Mucosa of descending colon (tissue), 3 donors: ENCODE measurements at places on chromosomes 16 and 17.
A peak's percentile ranks its signal among the peaks of the same experiment; 100 is the strongest.

- no peak for DNase-seq
These were observed 2.2 kb upstream of the UQCRC2 start for GRCh38 chr16:21950782-21951521.

DNA sequence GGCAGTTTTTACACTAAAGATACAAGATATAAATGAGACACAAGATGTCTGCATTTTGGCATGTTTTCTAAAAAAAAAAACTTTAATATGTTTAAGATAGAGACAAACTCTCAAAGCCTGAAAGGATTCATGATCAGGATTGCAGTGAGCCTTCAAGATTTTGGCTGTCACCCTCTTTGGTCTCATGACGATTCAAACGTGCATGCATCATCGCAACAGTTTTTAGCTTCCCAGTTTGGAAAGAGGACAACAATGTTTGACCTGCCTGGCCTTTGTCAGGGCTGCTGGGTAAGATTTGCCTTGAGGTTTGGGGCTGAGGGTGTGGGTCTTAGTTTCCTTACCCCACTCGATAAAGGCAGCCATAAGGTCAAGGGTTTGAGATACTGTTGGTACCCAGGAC is 134.1 kb downstream of the RGS9 start:
- no peak for DNase-seq

DNA sequence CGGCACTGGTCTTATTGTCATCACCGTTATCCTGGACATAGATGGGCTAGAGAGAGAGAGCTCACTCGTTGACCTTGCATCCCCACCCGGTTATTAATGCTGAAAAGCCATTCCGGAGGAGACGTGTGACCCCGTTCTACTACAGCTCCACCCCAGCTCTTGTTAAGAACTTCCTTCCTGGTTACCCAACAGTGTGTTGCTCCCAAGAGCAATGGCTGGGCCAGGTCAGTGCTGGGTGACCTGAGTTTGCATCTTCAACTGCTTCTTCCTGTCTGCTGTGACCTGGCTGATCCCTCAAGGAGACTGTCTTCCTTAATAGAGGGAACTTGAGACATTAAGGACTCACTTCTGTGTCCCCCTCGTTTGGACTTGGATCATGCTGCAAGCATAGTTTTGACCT is 96.1 kb upstream of the SDK2 start:
- no peak for DNase-seq

GRCh38 chr17:76414334-76415295 is 30.2 kb downstream of the SPHK1 start:
- no peak for DNase-seq

DNA sequence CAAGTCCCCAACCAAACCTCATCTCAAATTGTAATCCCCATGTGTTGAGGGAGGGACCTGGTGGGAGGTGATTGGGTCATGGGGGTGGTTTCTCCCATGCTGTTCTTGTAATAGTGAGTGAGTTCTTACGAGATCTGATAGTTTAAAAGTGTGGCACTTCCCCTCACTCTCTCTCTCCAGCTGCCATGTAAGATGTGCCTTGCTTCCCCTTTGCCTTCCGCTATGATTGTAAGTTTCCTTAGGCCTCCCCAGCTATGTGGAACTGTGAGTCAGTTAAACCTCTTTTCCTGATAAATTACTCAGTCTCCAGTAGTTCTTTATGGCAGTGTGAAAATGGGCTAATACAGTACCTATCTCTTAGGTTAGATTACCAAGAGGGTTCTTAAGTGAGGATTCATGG is 5.8 kb downstream of the PMFBP1 start:
- DNase-seq = no peak

GRCh38 chr16:69195369-69196029 is 8.5 kb downstream of the SNTB2 start:
- DNase-seq = no peak

DNA sequence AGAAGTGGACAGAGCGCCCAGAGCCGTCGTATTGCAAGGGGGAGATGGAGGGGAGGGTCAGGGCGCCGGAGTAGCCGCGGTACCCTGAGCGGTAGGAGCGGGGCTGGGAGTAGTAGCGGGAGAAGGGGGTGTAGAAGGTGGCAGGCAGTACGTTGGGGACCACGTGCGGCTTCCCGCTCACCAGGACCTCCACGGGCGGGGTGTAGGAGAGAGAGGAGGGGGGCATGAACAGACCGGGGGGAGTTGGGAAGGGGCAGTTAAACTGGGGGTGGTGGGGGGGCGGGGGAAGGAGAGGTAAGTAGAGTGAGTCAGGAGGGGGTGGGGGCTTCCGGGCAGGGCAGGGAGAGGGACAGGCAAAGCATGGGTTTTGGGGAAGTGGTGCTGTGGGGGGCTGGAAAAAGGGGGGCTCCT is 16.8 kb downstream of the ST6GALNAC2 start:
- DNase-seq = no peak

GRCh38 chr17:42803074-42803883 is 4.6 kb downstream of the CNTD1 start:
- no peak for DNase-seq

- no peak for DNase-seq
These were observed 51.4 kb downstream of the CACNG1 start for GRCh38 chr17:67095803-67096202.

DNA sequence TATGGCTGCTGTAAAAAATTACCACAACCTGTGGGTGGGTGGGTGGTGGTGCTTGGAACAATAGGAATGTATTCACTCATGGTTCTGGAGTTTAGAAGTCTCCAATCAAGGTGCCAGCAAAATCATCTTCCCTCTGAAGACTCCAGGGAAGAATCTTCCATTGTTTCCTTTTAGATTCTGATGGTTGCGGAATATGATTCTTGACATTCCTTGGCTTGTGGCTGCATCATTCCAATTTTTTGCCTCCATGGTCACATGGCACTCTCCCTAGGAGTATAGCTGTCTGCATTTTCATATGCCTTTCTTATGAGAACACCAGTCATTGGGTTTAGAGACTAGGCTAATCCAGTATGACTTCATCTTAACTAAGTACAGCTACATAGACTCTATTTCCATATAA is 401.0 kb downstream of the HS3ST3B1 start:
- DNase-seq = no peak

DNA sequence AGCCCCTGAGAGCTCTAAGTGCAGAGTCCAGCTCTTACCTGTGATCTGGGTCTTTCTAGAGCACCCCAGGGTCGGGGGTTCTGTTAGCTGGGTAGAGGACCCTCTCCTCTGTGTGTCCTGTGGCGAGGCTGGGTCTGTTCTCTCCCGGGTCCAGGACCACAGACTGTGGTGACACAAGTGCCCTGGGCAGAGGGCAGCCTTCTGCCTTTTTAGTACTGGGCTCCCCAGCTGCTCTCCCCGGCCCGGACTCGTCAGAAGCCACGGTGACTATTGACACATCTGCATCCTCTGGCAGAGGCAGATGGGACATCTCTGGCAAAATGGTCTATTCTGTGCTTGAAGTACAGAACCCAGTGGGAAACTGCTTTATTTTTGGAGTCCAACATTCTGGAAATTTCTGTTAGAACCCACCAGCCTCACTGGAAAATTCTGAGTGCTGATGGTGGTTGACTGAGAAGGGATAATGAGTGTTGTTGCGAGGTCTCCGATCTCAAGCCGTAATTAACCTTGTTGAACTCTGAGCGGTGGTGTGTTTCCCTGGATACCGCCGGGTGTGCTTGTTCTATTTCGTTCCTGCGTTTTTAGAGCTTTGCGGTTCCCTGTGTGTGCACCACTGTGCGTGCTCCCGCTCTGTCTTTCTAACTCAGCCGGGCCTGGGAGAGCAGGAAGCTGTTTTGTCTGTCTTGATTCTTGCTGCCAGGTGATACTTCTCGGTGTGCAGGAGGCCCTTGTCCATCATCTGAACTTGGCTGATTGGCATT is 26.0 kb upstream of the NUDT16L1 start:
- DNase-seq = no peak

GRCh38 chr16:19136549-19137196 is 22.9 kb downstream of the ITPRIPL2 start:
- DNase-seq = peak; percentile 40

DNA sequence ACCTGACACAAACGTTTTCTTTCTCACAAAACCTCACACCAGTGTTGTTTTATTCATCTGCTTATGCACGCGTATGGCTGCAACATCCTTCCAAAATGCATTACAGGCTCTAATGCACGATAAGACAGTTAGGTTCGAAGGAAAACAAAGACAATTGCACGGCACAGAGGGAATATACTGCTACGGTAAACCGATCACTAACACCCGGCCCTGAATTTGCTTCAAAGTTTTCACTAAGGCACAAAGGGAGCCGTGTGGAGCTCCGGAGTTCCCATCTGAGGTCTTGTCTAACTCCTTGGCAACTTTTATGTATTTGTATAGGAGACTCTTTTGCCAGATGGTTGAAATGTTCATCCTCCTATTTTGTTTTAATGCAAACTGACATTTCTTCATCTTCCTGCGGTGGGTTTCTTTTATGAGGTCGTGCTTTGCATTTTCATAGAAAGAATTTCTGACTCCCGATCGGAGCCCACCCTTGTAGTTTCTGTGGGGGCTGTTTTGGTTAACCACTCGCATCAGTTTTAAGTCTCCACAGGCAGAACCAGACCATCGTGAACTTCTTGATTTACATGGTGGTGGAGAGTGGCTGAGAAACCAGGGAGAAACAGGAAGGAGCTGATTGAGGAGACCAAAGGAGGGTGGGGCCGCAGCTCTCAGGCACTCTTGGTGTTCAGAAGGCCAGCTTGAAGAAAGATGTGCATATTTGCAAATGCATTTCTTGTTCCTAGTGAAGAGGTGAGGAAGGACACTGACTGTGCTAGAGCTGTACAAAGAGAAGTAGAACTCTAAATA is 516.8 kb downstream of the MAF start:
- no peak for DNase-seq

DNA sequence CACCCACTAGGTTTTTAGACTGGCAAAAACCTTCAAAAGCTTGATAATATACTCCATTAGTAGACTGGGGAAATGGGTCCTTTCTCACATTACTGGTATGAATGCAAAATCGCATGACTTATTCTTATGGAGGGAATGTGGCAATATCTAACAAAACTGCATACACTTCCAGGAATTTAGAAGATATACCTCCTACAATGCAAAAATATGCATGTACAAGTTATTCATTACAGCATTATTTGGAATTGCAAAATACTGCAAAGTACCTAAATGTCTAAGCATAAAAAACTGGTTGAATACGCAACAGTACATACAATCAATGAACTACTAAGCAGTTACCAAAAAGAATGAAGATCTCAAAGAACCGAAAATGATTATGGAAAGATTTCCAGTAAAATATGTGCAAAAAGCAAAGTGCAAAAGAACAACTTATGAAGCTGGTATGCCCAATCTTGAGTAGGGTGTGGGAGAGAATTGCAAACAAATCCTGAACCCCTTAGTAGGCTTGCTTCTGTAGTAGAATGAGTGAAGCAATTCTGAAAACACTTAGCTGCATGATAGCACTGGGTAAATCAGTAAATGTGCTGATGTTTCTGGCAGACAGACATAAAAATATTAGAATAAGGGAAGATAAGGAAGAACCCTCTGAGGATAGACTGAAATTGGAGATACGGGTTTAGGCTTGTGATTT is 180.1 kb downstream of the PARN start:
- no peak for DNase-seq

- no peak for DNase-seq
These were observed 605 bp downstream of the MRTFB start for GRCh38 chr16:14071576-14072271.

- no peak for DNase-seq
These were observed 1.8 kb upstream of the FDXR start for GRCh38 chr17:74874615-74875037.

DNA sequence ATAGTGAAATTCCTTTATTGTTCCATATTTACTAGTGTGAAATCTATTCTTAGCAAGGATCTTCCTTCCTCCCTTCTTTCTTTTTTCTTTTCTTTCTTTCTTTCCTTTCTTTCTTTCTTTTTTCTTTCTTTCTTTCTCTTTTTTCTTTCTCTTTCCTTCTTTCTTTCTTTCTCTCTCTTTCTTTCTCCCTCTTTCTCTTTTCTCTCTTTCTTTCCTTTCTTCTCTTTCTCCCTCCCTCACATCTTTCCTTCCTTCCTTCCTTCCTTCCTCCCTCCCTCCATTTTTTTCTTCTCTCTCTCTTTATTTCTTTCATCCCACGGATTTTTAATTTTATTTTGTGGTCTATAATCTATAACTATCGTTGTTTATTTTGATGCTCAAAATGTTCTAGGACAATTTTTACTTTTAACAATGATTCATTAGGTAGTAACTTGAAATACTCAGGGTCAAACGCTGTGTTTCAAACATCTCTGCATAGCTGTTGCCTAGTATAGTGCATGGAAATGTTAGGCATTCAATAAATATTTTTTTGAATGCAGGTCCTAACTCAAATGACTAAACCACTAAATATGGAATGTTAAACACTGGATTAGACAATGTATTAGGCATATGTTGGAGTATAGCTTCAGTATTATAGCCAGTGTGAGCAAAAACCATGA is 178.3 kb downstream of the MAP2K6 start:
- no peak for DNase-seq

DNA sequence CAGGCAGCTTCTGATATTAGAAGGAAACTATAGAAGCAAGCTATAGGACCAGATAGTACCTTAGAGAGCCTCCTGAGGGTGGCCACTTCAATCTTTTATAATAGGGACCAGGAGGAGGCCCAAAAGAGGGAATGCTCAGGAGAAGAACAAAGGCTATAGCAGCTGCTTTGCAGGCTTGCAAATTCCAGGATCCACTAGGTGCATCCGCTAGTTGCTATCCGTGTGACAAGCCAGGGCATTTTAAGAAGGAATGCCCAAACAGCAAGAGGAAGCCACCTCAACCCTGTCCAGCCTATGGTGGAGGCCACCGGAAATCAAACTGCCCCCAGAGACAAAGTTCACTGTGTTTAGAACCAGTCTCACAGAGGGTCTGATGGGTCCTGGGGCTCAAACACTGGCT is 192.6 kb upstream of the KIF2B start:
- DNase-seq = no peak

DNA sequence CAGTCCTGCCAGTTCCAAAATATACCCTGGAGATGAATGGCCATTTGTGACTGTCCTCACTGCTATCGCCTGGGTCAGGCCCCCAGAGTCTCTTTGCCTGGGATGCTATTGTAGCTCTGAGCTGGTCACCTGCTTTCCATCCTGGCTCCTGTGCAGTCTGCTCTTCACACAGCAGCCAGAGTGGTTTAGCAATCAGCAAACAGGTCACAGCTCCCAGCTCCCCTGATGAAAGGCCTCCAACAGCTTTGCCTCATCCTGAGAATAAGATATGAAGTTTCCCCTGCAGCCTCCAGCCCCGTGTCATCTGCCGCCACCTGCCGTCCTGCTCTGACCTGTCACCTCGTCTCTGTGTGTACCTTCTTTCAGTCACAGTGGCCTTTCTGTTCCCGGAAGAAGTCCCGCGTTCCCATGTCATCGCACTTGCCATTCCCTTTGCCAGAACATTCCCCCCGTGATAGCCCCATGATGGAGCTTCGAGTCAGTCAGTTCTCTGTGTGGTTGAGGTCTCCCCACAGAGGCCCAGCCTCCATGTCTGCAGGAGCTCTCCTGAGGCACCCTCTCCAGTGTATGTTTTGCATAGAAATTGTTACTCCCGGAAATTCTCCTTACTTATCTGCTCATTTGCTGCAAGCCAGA is 281.5 kb downstream of the SNX29 start:
- peak; percentile 85 for DNase-seq

DNA sequence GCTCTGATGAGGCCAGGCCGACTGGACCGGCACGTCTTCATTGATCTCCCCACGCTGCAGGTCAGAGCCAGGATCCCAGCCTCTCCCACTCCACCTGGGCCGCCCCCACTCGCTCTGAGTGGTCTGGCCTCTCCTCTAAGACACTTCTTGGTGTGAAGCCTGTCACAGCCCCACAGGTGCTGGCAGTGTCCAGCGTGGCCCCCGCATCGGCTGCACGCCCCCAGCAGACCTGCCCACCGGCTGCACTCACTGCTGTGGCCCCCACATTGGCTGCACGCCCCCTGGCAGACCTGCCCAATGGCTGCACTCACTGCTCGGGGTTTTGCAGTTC is 15.8 kb upstream of the RPL13 start:
- no peak for DNase-seq
